ENCODE measurements at places on chromosomes 11 and 22.

GRCh38 chr22:50253046-50253915, 2.2 kb upstream of the HDAC10 start:
- no peak for DNase-seq

GRCh38 chr11:11611381-11611780, 10.4 kb downstream of the GALNT18 start:
- DNase-seq, result no peak

- DNase-seq, result no peak
These were observed 88.5 kb downstream of the ALX4 start for GRCh38 chr11:44221456-44221855.

GRCh38 chr22:27199354-27199753, 542.0 kb downstream of the MIAT start:
- DNase-seq, result no peak

- DNase-seq, result no peak
These were observed 382.6 kb downstream of the INSC start for GRCh38 chr11:15497366-15497765.

- no peak for DNase-seq
These were observed 11.4 kb downstream of the DGAT2 start for GRCh38 chr11:75779960-75780359.

GRCh38 chr11:67266449-67267187, at the start of gene GRK2:
TSS of gene GRK2 (plus strand) at chr11:67266473. CDS start at chr11:67266700, 227 bp downstream.
- DNase-seq, result peak; percentile 72

- DNase-seq, result no peak
These were observed 125.6 kb upstream of the CSNK2A3 start for GRCh38 chr11:11478687-11479086.

GRCh38 chr11:26801601-26802000, 79.7 kb upstream of the SLC5A12 start:
- no peak for DNase-seq

- no peak for DNase-seq
These were observed 62.9 kb downstream of the MYEOV start for GRCh38 chr11:69356703-69357457.

DNA sequence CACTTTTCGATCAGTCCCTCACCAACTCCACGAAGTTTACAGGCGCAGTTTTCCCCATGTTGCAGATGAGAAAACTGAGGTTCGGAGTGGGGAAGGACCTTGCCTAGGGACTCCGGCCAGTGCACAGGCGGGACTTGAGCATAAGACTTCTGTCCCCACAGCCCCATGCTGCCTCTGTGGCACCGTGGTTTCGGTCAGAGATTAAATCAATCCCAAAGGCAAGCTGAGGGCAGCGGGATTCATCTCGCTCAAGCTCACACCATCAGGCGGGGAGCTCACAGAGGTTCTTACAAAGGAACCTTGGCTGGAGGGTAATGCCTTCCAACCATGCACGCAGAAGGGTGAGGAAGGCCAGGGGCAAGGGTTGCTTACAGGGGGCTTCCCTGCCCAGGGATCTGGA, 115.5 kb downstream of the PHF21B start:
- no peak for DNase-seq

DNA sequence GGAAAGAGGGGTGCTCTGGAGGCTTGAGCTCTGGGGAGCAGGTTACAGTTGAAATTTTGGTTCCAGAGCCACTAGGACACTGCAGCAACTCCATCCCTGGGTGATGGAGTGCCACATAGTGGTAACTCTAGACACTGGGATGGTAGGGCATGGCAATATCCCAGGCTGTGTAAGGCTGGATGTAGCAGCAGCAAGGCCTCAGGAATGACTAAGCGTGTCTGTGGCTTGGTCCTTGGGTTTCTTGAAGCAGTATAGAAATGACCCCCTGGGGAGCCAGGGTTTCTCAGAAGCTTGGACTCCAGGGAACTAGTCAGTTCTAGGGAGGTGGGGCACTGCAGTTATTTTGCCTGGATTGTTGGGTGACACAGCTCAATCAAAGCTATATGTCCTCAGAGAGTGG, 8.1 kb downstream of the MS4A4A start:
- DNase-seq, result no peak

- no peak for DNase-seq
These were observed 50.5 kb downstream of the SMCO4 start for GRCh38 chr11:93492464-93493251.

- DNase-seq, result peak; percentile 82
These were observed 10.6 kb upstream of the XBP1 start for GRCh38 chr22:28810821-28811491.

GRCh38 chr11:64084951-64085710, 49.4 kb downstream of the FLRT1 start:
- no peak for DNase-seq

DNA sequence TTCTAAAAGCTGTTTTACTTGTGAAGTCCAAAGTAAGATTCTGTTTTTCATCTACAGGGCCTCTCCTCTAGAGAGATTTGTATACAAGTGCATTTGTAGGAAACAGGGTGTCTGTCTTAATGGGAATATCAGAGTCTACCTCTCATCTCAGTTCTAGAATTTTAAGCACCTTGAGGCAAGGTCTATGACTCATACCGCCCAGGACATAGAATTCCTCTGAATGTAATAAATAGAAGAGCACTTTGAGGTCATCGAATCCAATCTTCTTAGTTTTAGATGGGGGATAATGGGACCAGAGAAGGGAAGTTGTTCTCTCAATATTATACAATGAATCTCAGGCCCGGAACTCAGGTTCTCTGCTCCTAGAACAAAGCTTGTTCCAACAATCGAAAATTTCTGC, 101.8 kb upstream of the TIMP3 start:
- no peak for DNase-seq

GRCh38 chr11:63574856-63575602, 11.8 kb upstream of the PLAAT2 start:
- DNase-seq, result no peak

GRCh38 chr11:104925850-104926249, 27.6 kb upstream of the CASP12 start:
- DNase-seq, result no peak

DNA sequence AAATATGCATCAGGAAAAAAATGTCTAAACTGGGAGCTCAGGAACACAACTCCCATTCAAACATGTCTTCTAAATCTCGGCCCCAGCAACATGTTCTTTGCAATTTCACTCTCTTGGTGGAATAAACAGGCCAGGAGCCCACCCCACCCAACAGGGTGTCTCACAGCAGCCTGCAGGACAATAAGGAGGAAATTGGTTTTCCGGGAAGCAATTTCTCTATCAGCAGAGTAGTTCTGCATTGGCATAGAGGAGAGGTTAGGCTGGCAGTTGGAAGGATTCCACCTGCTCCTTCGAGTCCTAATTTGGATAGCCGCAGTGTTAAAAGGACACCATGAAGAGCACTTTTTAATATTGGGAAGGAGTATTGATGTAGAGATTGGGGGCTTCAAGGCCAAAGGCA, 55.9 kb upstream of the BARX2 start:
- DNase-seq, result no peak

- DNase-seq, result peak; percentile 38
These were observed 24.8 kb upstream of the CYB5R3 start for GRCh38 chr22:42673898-42674401.

GRCh38 chr11:396511-396947, 2.5 kb downstream of the PKP3 start:
- peak; percentile 35 for DNase-seq

GRCh38 chr11:65383778-65384177, 1.3 kb upstream of the SLC25A45 start:
- DNase-seq, result no peak
